ENCODE measurements at places on chromosomes 7 and 10.

DNA sequence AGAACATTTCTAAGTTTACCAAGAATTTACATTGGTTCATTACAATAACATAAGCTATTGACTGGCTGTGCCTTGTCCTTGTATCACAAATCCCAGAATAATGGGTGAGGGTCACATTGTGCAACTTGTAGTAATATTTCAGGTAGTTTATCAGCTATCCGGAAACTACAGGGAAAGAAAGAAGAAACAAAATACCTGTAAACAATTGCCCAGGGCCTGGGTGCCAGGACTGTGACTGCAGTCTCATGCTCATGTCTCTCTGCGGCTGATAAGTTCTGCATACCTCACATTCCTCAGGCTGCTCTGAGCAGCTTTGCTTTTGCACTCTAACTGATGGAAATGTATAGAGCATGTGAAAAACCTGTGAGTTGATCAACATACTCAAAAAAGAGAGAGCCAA is 131.8 kb upstream of the TRIM24 start:
- no peak for DNase-seq

DNA sequence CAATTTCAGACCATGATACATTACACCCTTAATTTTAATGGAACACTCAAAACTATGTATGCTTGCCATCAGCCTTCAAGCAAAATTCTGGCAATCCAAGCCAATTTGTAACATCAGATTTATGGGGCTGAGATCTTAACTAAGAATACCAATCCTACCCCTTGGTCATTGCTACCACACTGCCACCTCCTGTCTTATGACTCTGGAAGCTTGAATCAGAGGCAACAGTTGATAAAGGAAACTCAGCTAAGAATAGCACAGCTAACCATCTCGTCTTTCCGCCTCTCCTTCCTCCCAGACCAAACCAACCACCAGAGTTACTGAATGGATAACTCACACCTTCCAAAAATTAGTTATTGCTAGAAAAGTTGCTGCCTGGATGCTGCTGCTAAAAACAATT is 7.4 kb downstream of the IGF2BP3 start:
- no peak for DNase-seq

DNA sequence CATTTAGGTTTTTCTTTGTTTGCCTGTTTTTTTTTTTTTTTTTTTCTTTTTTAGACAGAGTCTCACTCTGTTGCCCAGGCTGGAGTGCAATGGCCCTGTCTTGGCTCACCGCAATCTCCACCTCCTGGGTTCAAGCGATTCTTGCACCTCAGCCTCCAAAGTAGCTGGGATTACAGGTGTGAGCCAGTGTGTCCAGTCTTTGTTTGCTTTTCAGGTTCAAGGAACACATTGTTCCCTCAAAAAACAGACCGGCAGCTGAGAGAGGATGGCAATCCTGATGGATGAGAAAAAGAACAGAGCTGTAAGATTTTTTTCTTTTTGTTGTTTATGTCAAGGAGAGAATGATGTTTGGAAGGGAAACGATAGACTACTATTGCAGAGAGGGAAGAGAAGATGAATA is 23.3 kb upstream of the RHOBTB1 start:
- no peak for DNase-seq

DNA sequence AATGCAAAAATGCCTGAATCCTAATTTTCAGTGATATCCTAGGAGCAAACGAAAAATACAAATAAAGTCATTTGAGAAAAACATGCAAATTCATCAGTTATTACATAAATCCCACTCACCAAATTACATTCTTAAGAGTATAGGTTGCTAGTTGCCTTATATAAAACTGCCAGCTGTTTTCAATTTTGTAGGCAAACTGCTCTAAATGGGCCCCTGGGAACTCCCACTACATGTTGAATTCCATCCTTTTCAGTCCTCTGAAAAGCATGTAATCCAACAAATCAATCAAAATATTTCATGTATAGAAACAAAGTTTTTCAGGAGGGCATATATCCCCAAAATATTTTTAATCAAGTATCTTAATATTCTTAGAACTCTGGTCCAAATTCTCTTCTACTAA is 2.1 kb upstream of the JMJD1C start:
- DNase-seq: no peak

GRCh38 chr10:80498833-80499741 is 38.6 kb upstream of the SH2D4B start:
- DNase-seq: peak; percentile 84

- no peak for DNase-seq
Measured at GRCh38 chr7:130048906-130049305, 2.3 kb downstream of the ZC3HC1 start.

DNA sequence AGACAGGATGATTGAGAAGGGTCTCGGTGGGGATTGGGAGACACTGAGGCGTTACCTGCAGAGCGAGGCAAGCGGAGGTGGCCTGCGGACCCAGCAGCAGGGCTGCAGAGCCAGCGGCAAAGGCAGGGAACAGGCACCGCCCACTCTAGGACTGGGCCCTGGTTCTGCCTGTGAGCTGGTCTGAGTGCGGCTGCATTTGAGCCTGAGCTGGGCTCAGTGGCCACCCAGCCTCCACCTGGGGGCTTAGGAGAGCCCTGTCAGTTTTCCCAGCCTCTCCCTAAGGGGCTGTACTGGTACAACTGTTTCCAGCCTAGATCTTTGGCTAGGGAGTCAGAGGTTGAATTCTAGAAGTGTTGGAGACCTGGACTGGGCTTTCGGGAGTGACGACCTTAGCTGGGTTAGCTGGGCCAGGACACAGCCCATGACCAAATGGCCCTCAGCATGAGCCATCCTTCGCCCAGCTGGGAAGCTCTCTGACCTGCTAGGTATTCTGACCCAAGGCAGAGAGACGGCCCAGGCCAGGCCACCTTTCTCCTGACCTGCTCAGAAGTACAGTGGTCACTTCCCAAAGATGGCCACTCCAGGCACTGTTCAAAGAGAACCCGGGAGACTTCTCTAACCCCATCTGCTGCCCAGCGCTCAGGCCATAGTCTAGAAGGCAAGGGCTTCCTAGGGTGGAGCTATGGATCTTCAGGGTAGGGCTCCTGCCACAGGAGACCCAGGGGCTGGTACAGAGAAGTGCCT is 64.9 kb downstream of the PAX2 start:
- no peak for DNase-seq

- DNase-seq: no peak
Measured at GRCh38 chr10:132554991-132555647, 17.5 kb downstream of the INPP5A start.

GRCh38 chr7:84195295-84196060 is 889 bp upstream of the SEMA3A start:
- DNase-seq: no peak

- peak; percentile 9 for DNase-seq
Measured at GRCh38 chr10:775245-776075, 86.0 kb upstream of the DIP2C start.

DNA sequence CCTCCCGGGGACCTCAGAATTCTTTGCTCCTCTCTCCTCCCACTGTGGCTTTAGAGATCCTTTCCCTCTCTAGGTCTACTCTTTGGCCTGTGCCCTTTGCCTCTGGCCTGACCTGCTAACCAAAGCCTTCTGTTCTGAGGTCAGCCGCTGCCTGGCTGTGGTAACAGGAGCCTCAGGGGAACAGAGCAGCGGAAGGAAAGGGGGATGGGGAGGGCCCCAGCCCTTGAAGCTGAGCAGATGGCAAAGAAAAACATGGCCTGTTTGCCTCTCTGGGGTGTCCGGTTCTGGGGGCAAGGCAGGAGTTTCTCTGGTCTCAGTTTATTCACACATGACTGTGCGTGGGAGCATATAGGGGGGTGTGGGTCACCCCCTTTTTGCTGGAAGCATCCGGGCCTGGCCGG is 28.2 kb downstream of the COL26A1 start:
- DNase-seq: no peak

DNA sequence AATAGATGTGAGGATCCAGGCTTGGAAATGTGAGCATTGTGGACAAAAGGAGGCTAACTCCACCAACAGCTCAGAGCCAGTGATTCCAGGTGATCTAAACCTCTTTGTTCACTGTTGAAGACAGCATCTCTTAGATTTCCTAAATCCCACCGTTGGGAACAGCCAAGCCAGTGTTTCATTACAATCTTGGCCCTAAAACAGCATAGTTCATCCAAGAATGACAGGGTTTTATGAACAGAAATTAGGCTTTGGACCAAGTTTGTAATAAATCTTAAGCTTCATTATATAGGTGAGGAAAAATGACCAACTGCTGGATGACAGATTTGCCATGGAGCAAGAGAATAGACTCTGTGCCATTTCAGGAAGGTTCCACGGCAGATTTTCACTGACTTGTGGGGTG is 65.8 kb downstream of the MTURN start:
- peak; percentile 97 for DNase-seq

DNA sequence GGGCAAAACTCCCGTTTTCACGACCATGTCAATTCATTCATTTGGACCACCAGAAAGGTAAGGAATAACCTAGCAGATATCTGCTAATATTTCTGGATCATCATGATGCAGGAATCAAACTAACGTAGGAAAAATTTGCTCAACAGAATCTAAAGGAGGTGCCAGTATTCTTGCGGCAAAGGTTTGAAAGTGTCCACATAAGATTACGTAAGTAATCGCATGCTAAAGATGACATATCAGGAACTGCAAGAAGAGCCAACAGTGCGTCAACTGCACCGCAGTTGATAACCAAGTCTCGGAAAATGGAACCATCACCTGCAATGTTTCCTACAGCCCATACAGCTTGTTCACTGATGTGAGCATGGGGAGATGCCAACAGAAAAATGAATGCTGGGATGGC is 194.1 kb upstream of the ZNF804B start:
- DNase-seq: no peak

- DNase-seq: no peak
Measured at GRCh38 chr7:45256309-45256708, 98.7 kb downstream of the RAMP3 start.

DNA sequence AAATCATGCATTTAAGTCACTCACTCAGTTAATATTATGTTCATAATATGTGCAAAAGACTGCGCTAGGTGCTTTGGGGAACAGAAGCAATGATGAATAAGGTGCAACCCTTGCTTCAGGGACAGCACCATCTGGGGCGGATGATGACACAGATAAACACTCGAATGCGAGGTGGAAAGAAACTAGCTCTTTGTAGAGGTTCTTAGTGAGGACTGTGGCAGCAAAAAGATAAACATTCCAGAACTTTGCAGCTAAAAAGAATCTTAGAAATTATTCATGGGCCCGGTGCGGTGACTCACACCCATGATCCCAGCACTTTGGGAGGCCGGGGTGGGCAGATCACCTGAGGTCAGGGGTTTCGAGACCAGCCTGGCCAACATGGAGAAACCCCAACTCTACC is 29.8 kb upstream of the CHST15 start:
- DNase-seq: no peak

GRCh38 chr10:17179002-17179401 is 22.5 kb downstream of the TRDMT1 start:
- DNase-seq: no peak

DNA sequence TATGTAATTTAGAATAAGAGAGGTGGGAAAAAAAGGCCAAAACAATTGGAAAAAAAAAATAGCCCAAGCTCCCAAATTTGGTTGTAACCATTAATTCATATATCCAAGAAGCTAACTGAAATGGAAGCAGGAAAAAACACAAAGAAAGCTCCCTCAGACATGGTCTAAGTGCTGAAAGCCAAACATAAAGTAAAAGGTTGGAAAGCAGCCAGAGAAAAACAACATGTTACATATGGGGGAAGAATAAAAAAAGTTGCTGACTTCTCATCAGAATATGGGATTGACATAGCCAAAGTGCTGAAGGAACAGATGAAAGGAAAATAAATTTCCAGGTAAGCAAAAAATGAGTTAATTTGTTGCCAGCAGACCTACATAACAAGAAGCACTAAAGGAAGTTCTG is 40.3 kb downstream of the PDZD8 start:
- peak; percentile 3 for DNase-seq

DNA sequence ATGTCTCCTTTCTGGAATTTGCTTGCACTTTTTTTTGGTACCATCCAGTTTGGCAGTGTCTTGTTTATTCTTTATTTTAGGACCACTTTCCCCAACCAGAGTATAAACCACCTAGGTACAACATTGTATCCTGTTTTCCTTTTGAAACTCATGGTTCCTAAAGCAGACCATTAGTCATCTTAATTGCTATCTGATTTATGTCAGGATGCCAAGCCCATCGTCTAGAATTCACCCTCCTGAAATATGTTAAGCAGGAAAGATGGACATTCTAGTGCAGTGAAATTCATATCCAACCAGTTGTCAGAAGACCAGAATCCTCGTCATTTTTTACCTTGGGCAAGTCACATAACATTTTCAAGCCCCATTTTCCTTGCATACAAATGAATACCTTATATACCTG is 223.6 kb upstream of the KMT2E start:
- no peak for DNase-seq

DNA sequence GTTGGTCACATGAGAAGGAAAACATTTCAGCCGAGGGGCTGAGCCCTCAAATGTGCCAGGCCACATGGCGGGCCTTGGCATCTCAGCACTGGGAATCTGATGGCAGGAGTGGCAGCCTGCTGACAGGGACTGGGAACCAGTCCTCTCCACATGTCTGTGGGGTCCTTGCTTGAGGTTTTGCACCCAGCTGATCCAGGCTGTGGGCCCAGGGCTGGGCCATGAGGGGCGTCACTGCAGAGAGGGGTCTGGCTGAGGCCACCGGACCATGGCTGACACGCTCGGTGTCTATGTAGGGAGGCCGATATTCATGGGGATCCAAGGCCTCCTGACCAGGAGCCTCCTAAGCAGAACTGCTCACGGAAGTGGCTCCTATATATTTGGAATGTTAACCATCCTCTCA is 31.0 kb upstream of the PWWP2B start:
- DNase-seq: no peak

DNA sequence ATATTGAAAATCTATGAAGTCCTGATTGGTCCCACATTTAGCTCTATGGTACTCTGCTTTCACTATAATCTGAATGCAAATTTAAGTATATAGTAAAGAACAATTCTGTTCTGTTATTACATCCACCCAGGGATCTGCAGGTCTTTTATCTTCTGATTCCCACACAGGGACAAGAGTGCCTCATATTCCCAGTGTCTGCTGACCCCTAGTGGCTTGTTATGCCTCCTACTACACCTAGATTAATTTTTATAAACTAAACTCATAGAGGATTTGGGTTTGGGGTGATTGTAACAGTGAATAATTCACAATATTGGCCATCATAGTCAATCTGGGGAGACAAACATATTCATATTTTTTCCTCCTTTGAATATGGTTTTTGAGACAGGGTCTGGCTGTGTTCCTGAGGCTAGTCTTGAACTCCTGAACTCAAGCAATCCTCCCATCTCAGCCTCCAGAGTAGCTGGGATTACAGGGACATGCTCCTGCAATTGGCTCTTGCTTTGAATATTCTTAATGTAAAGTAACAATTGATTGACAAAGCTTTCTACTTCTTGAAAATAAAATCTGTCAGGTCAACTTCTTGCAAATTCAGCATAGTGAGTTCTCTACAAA is 282.1 kb downstream of the KCND2 start:
- DNase-seq: peak; percentile 48

DNA sequence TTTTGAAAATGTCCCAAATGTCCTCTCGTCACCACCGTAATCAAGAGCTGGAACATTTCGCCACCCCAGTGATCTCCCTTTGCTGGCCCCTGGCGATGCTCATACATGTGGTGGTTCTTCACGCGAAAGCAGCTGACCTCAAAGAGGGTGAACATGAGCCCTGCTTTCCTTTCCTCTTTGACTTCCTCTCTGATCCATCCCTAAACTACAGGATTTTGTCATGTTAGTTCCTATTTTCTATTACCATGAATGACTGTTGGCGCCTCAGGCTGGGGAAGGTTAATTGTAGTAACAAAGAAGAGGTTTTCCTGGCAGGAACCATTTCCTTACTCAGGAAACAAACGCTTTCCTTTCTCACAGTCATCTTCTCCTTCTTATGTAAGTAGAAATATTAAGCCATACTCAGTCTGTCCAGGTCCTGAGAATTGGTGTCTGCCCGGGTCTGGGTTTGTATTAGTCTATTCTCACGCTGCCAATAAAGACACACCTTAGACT is 114.5 kb downstream of the INSYN2A start:
- no peak for DNase-seq
